ENCODE measurements at places on chromosomes 13 and 19. TPM values are rescaled to one million over a fixed set of nuclear protein-coding genes. Genes with fewer than 3 reads are reported as not detected.

Gene CEACAM7
- 0.26 TPM for total RNA-seq

Gene TNNI3
- not detected for total RNA-seq

Gene KLF1
- not detected for total RNA-seq

Gene PTGIR
- 70.8 TPM for total RNA-seq

Gene C5AR1
- 52.7 TPM for total RNA-seq

Gene OR7D2
- total RNA-seq: not detected

Gene LAIR1
- 27.4 TPM for total RNA-seq

Gene ZNF99
- 0.19 TPM for total RNA-seq

Gene CLDN10
- total RNA-seq: not detected

Gene PGLYRP1
- not detected for total RNA-seq

Gene COX7A1
- 127 TPM for total RNA-seq

Gene CGB8
- not detected for total RNA-seq

Gene S1PR5
- 0.39 TPM for total RNA-seq

Gene ZNF667
- total RNA-seq: 3.0 TPM

Gene CDX2
- total RNA-seq: not detected

Gene ATP4A
- not detected for total RNA-seq

Gene ELAVL1
- total RNA-seq: 48.5 TPM

Gene LGALS4
- 2.9 TPM for total RNA-seq

Gene NOVA2
- total RNA-seq: 18.2 TPM

Gene TEAD2
- total RNA-seq: 48.8 TPM

Gene ELSPBP1
- total RNA-seq: not detected

Gene FAM124A
- 7.2 TPM for total RNA-seq

Gene SERPINE3
- not detected for total RNA-seq

Gene EDDM13
- not detected for total RNA-seq

Gene ZSCAN5A
- 10.2 TPM for total RNA-seq

Gene ZNF845
- 7.5 TPM for total RNA-seq

Gene IL4I1
- total RNA-seq: 0.84 TPM

Gene VMAC
- 3.9 TPM for total RNA-seq
